ENCODE measurements at places on chromosomes 6 and 20.

DNA sequence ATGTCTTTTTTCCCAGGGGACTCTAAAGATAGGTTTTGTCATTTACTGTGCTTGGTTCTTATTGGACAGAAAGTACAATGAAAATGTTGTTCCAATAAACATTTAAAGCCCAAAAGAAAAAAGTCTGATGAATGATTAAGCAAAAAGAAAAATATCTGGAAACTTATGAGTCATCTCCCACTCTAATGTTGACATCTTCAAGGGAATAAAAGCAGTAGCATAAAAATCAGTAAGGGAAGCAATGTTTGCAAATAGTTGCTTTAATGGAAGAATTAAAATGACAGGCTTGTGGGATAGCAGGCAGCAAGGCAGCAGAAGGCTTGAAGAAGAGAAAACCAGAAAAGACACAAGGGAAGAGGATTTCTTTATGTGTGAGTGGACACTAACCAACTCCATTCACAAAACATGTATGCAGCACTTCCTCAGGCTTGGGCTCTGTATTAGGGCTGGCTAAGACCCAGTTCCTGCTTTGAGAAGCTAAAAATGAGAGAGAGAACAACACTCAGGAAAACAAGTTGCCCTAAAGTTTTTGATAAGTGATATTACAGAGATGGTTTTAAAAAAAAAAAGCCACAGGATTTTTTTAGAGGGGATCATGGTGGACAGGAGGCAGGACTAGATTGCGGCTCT, 263.2 kb upstream of the NT5E start:
- DNase-seq = no peak

- no peak for DNase-seq
Observed at GRCh38 chr6:3869632-3870527, 20.7 kb downstream of the FAM50B start.

GRCh38 chr20:15072316-15072715, 734.9 kb upstream of the FLRT3 start:
- no peak for DNase-seq

DNA sequence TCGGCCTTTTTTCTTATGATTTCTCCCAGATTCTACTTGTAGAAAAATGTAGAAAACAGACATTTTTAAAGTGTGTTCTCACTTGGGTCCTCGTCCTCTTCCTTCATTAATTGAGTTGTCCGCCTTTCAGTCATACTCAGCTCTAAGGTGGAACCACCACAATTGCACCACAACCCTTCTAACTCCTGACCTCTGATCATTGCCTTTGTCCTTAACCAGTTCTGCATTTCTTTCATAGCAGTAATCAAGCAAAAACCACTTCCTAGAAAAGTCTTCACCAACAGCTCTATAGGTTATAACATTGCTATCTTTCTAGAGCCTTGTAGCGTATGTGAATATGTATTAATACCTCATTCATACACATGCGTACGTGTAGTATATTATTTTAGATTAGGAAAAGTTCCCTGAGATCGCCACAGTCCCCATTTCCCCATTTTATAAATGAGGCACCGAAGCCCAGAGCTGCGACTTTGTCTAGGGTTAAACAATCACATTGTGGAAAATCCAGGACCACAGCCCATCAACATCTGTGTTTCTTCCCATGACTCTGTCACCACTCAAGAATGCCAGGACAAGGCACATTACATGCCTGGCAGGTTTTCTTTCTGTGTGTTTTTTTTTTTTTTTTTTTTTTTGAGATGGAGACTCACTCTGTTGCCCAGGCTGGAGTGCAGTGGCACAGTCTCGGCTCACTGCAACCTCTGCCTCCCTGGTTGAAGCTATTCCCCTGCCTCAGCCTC, 175.5 kb downstream of the BTBD3 start:
- DNase-seq = no peak

DNA sequence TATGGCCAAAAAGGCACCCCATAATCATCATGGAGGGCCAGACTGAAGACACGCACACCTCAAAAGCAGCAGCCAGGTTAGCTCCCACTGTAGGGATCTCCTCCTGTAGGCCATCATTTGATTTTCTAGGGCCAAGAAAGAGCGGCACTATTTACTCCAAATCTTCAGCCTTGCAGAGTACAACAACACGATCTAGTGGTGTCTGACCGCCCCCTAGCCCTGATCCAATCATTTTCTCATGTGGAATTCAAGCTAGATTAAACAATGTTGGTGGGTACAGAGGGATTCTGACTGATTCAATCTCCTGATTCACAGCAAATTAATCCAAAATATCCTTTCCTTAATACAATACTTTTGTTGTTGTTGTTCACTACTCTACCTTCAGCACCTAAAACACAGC, 12.5 kb downstream of the GNAS-AS1 start:
- DNase-seq = no peak

- no peak for DNase-seq
Observed at GRCh38 chr6:54846857-54847674, 495 bp downstream of the FAM83B start.

DNA sequence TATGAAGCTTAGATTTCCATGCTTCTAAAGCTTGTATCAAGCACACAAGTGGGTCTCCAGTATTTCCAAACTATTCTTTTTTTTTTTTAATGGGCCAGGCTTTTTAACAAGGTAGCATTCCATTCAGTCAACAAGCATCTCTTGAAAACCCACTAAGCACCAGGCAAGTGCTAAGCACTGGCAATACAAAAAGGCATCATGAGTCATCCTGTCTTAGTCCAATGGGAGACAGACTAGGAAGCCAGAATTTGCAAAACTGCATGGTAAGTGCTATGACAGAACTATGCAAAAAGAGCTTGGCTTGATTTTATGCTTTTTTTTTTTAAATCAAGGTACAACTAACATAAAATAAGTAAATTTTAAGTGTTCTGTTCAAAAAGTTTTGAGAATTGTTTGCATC, 109.3 kb upstream of the DST start:
- DNase-seq = no peak

GRCh38 chr6:21454262-21454661, 139.3 kb upstream of the SOX4 start:
- no peak for DNase-seq

All from activated naive CD8-positive, alpha-beta T cell treated with anti-CD3 and anti-CD28 coated beads, Interleukin-2, amount 50 U/mL, for 24 hours (primary cell).